ENCODE measurements at places on chromosomes 11 and 22.

DNA sequence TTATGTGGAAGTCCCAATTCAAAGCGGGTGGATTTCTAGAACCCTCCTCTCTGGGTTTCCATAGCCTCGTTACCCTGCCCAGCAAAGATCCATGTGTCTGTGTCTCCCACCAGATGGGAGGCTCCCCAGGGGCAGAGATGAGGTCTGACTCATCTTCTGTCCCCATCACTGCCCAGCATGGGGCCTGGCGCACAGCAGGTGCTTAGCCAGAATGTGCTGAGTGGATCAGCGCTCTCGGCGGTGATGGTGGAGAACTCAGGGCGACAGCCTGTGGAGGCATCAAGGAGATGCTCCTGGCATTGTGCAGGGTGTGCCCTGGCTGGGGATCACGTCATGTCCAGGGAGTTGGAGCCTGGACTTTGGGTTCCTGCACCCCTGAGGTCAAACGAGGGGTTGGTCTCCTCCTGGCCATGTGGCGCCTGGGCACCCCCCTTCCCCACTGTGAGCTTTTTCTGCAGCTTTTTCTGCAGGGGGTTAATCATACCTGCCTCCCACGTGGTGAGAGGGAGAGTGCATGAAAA is 46.1 kb upstream of the RFPL3 start:
- no peak for DNase-seq

GRCh38 chr22:41382098-41382578 is 396 bp downstream of the TEF start:
- peak; percentile 62 for DNase-seq

DNA sequence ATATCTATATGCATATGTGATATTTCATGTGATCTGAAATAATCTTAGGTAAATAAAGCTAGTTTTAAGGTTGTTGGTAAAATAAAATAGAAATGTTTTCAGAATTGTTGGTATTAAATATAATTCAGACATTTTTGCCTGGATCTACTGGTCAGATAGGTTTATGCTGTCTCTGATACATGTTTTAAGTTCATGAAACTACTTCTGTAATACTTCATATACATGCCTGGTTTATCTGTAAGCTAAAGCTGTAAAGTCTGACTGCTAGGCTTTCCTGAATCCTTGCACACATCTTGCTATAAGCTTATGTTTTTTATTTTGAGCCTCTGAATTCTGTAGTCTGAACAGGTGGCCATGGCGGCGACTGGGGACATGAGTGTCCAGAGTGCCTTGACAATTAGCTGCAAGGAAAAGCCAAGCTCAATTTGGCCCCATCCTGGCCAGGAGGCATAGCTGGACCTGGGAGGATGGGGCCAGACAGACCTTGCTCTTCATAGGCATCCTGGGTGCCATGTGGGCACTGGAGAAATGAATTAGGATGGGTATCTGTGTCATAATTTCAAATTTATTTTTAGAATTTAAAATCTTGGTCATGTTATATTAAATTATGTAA is 241.0 kb upstream of the UBASH3B start:
- no peak for DNase-seq

DNA sequence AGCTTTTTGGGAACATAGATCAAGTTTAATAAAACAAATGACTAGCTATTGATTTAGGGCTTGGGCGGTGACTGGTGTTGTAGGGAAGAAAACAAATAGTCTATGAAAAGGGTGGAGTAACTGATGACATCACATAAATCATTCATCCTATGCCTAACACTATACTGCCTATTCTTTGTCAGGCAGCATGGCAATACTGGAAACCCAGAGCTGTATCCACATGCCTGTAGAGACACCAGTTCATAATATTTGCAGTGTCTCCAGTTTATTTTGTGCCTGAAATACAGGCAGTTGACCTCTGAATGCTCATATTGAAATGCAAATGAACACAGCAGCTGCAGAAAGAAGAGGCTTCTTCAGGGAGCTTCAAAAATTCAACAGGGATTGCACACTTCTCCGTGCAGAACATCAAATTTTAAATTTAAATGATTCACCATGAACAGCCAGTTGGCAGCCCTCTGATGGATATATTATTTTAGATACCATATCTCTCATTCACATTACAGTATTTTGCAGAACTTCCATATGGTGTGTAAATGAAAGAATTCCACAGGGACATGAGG is 283.1 kb upstream of the CTSC start:
- DNase-seq, result no peak

DNA sequence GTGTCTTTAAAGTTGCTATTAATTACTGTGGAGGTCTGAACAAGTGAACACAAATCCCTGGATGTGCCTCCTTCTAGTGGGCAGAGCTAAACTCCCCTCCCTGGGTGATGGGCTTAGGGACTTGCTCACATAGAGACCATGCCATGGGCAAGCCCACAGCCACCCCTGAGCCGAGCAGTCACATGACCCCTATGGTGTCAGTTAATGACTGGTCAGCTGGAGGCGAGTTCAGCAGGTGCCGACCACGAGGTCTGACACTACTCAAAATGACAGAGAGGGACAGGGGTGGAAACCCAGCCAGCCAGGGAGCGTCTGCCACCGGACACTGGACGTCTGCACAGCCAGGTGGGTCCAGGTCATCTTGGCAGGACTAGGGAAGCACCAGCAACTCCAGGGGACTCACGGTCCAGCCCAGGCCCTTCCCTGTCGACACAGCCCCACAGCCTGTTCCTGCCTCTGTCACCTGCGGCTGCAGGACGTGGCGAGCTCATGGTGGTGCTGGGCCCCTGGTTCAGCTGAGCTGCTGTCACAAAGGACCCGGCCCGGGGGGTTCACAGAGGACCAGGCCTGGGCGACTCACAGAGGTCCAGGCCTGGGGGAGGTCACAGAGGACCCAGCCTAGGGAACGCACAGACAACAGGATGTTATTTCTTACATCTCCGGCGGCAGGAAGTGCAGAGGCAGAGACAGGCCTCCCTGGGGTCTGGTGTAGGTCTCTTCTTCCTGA is 135.0 kb downstream of the BRD1 start:
- DNase-seq, result no peak

DNA sequence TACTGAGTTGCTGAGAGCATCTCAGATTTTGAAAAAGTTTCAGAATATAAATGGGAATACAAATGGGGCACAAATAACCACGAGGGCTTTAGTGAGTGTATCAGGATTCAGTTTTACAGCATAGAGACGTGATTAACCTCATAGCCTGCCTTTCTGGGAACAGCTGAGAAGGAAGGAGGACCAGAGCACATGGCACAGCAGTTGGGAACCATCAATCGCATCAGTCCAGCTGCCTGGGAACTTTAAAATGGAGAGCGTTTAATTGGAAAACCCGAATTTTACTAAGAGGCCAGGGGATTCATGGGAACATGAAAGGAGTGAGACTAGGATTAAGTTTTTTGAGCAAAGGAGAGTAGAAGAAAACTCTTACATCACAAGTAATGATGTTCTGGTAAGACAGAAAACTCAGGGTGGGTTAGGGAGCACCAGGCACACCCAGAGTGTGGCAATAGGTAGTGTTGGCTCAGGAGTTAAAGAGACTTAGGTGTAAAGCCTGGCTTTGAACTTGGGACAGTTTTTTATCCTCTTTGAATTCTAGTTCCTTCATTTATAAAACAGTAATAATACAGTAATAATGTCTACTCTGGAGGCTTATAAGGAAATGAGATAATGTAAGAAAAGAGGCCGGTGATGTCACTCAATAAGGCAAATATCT is 40.2 kb downstream of the FZD4 start:
- DNase-seq, result no peak

GRCh38 chr11:130798280-130798679 is 118.0 kb downstream of the SNX19 start:
- DNase-seq, result peak; percentile 97

GRCh38 chr11:111382451-111382850 is 3.4 kb upstream of the POU2AF1 start:
- no peak for DNase-seq

GRCh38 chr11:3886985-3887384 is 31.5 kb downstream of the STIM1 start:
- DNase-seq, result no peak

- DNase-seq, result no peak
These were observed 61.7 kb upstream of the CHRNA10 start for GRCh38 chr11:3732671-3733436.

DNA sequence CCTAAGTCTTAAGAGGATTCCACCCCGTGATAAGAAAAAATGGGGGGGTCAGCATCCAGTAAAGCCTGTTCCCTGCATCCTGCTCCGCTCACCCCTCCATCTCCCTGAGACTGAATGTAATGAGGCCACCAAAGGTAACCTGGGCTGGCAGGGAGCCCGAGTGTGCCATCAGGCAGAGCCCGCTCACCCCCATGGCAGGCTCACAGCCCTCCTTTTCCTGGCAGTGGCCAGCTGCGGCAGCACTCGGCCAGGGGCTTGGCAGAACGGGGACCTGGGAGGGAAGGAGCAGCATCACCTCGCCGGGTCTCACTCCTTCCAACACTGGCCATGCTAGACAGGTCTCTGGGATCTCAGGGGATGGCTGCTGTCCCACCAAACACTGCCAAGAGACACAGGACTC is 64.4 kb downstream of the PRDM11 start:
- DNase-seq, result no peak

GRCh38 chr11:102293873-102294601 is 23.2 kb upstream of the BIRC3 start:
- peak; percentile 69 for DNase-seq

- DNase-seq, result no peak
These were observed 15.2 kb downstream of the PRPF19 start for GRCh38 chr11:60891103-60891741.

GRCh38 chr11:92545906-92546471 is 321.4 kb downstream of the FAT3 start:
- no peak for DNase-seq

DNA sequence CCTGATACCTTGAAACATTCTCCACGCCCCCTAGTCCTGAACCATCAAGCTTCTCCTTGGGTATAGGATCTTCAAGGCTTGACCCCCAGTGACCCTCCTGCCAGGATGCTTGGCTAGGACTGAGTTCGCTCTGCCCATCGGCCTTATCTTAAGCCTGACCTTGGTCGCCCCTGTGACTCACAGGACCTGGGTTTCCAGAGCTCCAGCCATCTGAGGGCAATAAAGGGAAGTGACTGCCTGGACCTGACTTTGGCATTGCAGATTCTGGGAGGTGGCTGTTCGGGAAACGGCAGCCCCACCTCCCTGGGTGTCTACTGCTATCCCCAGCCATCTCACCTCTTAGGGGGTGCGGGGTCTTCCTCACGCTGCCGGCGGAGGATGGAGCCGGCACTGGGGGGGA is 15.4 kb downstream of the CARD10 start:
- DNase-seq, result no peak

DNA sequence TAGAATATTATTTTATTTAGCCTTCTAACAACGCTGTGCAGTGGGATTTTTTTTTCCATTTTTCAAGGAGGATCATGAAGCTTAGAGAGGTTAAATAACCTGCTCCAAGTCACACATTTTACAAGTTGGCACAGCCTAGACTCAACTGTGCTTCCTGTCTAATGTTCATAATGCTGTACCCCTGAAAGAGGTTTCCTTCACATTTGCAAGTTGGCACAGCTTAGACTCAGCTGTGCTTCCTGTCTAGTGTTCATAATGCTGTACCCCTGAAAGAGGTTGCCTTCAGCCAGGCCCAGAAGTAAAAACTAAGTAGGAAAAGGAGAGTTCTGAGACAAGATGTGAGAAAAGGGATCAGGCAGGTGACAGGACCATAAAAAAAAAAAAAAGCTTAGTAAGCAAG is 7.9 kb upstream of the HEPACAM start:
- DNase-seq, result no peak

- DNase-seq, result no peak
These were observed 118.1 kb downstream of the ETS1 start for GRCh38 chr11:128469220-128469619.

DNA sequence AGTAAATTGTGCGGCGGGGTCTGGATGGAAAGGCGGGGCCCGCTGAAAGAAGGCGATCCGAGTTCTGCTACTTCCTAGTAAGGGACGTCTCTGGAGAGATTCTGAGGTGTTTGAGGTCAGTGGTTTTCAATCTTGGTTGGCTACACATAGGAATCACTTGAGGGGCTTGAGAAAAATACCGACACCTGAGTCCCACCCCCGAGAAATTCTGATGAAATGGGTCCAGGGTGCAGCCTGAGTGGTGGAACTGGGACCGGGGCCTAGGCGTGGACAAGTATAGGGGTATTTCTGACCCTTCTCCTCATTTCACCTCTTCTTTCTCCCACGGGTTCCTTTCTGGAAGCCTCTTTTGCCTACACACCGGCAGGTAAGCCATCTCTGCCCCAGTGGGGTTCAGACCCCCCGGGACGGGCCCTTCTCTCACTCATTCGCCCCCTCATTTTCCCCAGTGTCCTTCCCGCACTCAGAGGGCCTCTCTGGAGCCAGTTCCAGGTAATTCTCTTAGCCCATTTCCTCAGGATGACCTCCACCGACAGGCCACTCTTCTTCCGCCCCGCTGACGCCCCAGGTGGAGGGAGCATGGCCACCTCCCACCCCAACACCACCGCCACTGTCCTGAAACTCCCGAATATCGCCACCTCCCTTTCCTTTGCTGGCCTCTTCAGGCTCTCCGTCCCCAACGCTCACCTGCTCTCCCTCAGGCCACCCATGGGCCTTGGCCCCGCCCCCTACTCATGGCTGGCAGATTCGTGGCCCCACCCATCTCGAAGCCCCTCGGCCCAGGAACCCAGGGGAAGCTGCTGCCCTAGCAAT is 11.8 kb downstream of the ROBO3 start:
- DNase-seq, result no peak

DNA sequence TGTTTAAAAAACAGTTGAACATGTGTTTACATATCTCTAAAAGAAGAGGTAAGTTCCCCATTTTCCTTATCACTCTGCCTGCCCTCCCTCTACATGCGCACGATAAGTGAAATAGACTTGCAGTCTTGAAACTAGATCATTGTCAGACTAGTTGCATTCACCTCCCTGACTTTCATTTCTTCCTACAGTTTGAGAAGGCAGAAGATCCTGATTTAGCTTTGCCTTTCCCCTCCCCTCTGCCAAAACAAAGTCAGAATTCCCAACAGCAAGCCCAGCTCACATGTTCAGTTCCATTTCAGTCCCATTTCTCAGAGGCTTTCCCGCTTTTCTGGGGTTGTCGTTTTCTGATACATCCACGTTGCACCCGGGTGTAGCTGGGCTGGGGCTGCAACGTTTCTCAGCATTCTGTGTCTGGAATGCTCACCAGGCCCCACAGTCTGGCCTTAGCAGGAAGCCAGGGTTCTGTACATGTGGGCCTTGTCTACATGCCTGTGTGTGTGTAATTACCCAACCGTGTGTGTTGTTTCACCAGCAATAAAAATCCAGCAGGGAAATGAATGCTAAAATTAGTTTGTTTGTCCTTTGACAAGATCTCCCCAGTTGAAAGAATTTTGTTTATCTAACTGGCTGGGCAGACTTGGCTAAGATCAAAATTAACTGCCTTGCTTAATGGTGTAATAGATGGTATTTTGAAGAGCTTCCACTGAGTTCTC is 179.2 kb downstream of the DBX1 start:
- DNase-seq, result peak; percentile 89

- no peak for DNase-seq
These were observed 1.9 kb upstream of the UVRAG start for GRCh38 chr11:75813124-75813523.

Data from fibroblast of skin of scalp (primary cell).